ENCODE measurements at places on chromosomes 1 and 21.

DNA sequence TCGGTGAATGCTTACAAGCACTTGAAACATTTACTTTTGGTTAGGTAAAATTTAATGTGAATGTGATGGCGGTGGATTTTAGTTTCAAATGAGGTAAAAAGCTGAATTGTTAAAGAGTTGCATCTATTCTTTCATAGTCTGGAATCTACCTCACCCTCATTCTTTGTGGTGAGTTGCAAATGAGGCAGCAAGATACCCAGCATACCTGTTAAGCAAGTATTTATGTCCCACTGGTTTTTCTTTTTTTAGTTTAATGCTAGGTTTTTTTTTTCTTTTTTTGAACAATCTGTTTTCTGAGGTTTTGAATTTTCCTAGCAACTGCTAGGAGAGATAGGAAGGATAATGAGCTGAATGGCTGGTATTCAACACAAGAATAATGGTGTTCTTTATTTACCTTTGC lies 127.9 kb upstream of the CACYBP start:
- no peak for DNase-seq

DNA sequence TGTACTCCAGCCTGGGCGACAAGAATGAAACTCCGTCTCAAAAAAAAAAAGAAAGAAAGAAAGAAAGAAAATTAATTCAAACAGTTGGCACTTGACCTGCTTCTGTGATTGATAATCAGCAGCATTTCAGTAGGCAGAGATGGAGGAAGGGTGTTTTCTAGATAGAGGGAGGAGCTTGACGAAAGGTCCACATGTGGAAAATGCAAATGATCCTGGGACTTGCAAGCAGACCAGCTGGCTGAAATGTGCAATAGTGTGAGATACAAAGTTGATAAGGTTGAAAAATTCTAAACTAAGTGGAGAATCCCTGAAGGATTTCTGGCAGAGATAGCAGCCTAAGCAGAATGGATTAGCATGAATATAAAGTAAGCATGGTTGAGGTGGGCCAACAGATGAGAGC lies 4.2 kb downstream of the ELAPOR1 start:
- no peak for DNase-seq

DNA sequence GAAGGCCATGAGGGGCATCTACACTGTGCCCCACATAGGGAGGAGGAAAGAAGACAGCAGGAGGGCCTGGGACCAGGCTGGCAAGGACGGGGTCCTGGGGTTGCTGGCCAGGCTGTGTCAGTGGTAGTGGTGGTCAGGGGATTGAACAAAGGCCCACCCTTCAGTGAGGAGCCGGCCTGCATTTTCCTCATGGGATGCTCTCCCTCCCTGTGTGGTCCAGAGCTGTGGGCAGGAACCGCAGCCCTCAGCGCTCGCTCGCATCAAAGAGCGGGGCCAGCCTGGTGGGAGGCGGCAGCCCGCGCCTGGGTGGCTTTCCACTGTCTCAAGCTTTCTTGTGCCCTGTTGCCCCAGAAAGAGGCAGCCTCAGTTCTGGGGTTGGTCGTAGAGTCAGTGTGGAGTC lies 24.8 kb downstream of the LHX4 start:
- DNase-seq: no peak

- no peak for DNase-seq
Measured at GRCh38 chr1:112840631-112841624, 115.1 kb downstream of the SLC16A1 start.

DNA sequence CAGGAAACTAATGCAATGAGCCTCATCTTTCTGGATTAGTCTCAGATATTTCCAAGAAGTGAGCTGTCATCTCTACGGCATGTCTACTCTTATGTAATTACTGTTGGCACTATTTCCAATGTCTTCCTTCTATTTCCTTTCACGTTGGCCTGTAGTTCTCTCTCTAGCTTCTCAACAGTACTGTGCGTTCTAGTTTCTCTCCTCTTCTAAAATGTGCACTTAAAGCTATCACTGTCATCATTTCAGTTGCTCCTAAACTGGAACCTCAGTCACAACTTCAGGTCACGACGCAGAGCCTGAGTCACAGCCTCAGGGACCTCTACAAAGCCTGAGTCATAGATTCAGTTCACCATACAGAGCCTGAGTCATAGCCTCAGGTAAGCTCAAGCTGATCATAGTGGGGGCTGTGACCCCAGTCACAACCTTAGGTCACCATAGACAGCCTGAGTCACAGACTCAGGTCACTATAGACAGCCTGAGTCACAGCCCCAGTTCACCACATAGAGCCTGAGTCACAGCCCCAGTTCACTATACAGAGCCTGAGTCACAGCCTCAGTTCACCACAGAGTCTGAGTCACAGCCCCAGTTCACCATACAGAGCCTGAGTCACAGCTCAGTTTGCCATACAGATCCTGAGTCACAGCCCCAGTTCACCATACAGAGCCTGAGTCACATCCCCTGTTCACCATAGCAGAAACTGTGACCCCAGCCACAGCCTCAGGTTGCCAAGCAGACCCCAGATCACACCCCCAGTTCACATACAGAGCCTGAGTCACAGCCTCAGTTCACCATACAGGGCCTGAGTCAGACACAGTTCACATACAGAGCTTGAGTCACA lies 13.0 kb downstream of the WNT9A start:
- DNase-seq: peak; percentile 8

DNA sequence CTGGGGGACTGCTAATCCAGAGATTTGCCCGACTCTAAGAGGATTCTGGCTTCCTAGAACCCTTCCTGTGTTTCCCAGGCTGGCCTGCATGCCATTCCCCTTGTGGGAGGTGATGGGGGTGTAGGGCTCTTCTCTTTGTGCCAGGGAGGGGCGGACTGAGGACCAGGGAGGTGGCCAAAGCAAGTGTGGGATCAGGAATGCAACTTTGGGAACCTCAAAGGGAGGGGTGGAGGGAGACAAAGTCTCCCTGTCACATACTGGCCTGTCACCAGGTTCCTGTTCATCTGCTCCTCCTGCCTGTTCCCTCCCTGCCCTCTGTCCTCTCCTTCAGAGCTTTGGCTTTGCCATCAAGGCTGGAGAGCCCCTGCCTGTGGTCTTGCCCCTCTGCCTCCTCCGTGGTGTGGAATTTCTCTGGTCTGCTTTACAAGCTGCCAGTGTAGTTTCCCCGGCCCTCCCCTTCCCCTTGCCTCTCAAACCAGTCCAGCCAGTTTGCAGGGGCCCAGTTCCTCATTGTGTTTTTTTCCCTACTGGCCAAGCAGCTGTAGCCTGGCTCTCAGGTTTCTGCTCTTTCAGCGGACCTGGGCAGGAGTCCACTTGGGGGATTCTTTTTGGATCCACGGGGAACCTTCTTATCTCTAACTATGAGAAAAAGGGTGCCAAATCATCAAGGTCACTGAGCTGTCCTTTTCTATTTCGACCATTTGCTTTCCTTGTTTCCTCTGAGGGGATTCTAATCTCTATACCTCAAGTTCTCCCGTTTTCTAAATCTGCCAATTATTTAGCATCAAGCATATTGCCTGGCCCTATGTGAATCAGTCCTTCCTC lies 1.8 kb downstream of the CGN start:
- no peak for DNase-seq

DNA sequence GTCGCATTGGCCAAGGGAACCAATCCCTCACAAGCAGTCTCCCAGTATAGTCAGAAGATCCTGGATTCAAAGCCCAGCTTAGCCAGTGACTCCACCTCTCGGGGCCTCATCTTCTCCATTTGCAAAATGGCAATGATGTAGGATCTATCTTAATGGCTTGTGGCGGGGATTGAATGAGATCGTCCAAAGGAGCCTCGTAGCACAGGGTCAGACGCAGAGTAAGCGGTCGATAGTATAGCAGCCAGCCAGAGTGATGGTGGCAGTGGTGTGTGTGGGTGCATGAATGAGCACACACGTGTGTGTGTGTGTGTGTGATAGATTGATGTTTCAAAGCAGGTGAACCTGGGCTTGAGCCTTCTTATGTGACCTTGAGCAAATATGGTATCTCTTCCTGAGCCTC lies 79.8 kb upstream of the WNT4 start:
- no peak for DNase-seq

DNA sequence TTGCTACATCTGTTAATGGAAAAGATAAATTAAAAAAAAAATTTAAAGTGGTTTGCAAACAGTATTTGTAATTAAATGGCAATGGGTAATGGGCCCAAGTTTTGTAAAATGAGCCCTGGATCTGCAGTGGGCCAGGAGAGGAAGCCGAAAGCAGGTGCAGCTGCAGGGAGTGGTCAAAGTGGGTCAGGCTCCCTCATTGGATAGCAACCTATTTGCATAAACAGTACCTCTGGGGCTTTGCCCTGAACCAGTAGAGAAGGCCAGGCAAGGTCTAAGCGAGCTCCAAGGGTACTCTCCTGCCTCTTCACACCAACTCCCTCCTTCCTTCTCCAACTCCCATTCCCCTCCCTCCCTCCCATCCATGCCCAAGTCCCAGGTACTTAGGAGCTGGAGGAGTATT lies 138.9 kb downstream of the HMGB4 start:
- DNase-seq: no peak
